SK-N-SH treated with all-trans-retinoic acid at 6 μM for 48 hours (cell line): ENCODE measurements at places on chromosomes 7 and 10.
A peak's percentile ranks its signal among the peaks of the same experiment; 100 is the strongest.

GRCh38 chr10:91339729-91340128 is 70.4 kb upstream of the HECTD2 start:
- ATAC-seq, result no peak

- no peak for ATAC-seq
Observed at GRCh38 chr7:106595922-106596321, 65.0 kb downstream of the CCDC71L start.

DNA sequence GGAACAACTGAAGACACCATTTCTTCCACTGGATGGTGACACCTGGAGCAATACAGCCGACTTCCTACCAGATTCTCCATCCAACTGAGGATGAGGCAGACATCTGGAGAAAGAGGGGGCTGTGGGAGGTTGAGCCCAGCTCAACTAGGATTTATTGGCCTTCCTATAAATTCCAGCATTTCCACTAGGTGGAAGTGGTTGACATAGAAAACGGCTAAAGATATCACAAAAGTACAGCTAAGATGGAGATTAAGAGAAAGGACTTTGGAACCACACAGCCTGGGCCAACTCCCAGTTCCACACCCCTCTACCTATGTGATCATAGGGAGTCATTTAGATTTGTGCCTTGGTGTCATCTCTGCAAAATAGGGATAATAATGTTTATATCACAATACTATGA is 61.3 kb upstream of the CAV2 start:
- peak; percentile 37 for ATAC-seq

DNA sequence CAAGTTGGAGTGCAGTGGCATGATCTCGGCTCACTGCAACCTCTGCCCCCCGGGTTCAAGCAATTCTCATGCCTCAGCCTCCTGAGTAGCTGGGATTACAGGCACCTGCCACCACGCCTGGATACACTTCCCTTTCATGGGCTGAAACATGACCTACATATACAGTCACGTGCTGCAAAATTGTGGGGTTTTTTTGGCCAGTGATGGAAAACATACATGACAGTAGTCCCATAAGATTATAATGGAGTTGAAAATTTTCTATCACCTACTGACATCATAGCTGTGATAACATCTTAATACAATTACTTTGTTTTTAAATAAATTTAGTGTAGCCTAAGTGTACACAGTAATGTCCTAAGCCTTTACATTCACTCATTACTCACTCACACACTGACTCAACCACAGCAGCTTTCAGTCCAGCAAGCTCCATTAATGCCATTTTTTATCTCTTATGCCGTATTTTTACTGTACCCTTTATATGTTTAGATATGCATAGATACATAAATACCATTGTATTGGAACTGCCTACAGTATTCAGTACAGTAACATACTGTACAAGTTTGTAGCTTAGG is 79.9 kb upstream of the TMEM196 start:
- no peak for ATAC-seq

GRCh38 chr7:116692401-116693308 is 20.7 kb downstream of the MET start:
- peak; percentile 11; the same call in 1 of the 3 replicates for ATAC-seq

DNA sequence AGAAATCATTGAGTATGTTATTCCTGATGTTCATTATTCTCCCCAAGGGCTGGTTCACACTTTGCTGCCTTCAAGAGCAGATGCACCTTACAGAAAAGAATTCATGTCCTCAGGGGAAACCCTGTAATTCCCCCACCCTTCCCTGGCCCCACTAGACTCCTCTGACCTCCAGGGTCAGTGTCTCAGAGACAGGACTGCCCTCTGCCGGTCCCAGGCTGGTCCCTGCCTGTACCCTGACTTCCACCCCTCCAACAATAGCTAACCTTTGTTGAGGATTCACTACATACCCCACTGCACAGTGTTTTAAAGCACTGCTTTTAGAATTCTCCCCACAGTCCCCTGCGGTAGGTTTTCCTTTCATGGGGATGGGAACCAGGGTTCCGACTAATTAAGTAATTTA is 4.4 kb upstream of the SEPHS1 start:
- ATAC-seq, result no peak

DNA sequence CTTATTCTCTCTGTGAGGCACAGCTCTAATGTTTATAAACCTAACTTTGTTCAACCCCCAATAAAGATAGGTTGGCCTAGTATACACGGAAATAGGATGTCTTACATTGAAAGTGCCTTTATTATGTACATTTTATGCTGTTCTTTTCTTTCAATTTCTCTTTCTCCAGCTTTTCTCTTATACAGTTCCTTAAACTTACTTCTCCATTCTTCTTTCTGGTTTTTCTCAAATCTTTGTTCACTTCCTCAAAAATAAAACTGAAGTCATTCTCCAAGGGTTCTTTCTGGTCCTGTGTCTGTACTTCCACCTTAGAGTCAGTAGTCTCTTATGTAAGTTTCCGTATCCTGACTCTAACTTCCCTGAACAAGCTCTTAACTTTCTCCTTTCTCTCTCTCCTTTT is 29.2 kb upstream of the NAMPT start:
- ATAC-seq, result no peak

DNA sequence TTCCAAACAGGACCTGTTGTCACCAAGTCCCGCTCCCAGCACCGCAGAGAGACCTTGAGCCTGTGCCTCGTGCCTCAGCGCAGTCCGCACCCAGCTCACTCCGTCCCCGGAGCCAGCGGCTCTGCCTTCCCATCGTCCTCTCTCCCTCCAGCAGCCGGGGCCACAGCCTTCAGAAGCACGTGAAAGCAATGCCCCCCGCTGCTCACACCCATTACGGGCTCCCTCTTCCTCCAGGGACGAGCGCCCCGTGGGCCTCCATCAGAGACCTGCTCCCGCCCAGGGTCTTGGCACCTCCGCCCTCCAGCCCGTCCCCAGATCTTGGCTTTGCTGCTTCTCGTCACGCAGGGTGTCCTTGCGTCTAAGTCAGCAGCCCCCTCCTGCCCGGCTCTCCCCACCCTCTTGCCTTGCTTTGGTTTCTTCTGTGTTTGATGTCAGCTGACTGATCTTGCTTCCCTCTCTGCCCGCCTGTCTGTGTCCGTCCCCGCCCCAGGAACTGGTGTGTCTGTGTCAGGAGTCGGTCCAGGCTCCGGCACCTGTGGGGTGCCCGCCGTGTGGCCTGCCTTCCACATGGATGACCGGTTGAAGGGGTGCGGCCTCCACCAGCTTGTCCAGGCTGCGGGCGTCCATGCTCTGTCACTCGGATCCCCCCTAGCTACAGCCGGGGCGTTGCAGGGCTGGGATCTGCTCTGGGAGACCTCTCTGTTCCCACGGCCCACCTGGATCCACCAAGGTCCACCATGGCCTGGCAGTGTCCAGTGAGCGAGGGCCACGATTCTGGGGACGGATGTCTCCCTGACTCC is 61.9 kb downstream of the FOXL3 start:
- ATAC-seq, result no peak

GRCh38 chr10:4046030-4046429 is 261.0 kb upstream of the KLF6 start:
- ATAC-seq, result no peak

- no peak for ATAC-seq
Observed at GRCh38 chr10:13483951-13484350, 44.9 kb downstream of the BEND7 start.

DNA sequence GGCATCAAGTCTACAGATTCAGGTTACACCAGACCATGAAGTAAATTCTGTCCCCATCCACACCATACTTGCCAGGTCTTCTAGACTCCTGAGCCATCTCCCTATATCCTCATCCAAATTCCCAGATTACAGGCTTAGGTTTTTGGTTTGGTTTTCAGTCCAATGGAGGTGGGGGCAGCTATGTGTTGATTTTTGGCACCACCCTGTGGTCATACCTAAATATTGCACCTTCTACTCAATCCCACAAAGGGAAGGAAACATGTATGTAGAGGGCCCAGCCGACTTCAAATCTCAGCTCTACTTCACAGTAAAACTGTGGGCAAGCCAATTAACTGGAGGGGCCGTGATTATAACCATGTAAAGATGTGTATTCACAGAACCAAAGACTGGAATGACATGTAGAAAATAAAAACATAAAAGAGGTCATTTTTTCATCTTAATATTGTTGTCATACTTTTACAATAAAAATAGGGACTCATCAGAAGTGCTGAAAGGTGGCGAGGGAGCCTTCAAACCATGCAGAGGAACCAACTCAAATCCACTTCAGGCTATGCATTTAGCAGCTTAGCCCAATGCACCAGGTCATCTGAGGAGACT is 19.8 kb downstream of the ERCC6 start:
- peak; percentile 91 for ATAC-seq

DNA sequence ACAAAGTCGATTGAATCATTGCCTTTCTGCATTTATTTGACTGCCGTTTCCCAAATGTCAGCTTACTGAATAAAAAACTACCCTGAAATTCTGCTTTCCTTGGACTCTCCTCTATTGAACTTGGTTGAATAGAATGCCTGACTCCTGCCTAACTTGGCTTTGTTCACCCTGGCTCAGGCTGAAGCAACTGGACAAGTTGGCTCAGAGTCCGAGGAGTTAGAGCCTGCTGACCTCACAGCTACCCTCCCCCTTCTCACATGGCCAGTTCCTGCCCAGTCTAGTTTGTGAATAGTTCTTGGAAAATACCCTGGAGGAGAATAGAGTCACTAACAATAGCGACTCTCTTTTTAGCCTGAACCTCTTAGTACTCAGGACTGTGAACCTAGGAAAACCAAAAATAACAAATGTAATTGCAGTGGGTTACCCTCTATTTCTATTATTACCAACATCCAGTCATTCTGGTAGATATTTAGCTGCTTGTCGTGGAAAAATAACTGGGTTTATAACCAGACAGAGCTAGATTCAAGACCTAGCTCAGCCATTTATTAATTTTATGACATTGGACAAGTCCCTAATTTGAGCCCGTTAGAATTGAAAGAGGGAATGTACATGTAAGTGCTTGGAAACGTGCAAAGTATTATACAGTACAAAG is 17.3 kb upstream of the NRBF2 start:
- ATAC-seq, result no peak

GRCh38 chr7:45240273-45240771 is 82.7 kb downstream of the RAMP3 start:
- ATAC-seq, result no peak

GRCh38 chr7:80681272-80681885 is 42.9 kb downstream of the CD36 start:
- peak; percentile 99 for ATAC-seq

GRCh38 chr7:32381024-32381601 is 109.1 kb downstream of the LSM5 start:
- no peak for ATAC-seq

- ATAC-seq, result peak; percentile 91
Observed at GRCh38 chr7:41705109-41705901, 2.4 kb upstream of the INHBA start.

DNA sequence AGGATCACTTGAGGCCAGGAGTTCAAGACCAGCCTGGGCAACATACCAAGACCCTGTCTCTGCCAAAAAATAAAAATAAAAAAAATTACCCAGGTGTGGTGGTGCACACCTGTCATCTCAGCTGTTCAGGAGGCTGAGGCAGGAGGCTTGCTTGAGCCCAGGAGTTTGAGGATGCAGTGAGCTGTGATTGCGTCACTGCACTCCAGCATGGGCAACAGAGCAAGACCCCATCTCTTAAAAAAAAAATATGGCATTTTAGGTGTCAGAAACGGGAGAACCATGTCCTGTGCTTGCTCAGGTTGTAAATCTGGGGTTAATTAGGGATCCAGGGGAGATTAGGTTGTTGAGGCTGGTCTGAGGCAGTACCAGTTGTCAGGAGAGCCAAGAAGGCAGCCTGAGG is 64.9 kb downstream of the GTF2IRD1 start:
- no peak for ATAC-seq

DNA sequence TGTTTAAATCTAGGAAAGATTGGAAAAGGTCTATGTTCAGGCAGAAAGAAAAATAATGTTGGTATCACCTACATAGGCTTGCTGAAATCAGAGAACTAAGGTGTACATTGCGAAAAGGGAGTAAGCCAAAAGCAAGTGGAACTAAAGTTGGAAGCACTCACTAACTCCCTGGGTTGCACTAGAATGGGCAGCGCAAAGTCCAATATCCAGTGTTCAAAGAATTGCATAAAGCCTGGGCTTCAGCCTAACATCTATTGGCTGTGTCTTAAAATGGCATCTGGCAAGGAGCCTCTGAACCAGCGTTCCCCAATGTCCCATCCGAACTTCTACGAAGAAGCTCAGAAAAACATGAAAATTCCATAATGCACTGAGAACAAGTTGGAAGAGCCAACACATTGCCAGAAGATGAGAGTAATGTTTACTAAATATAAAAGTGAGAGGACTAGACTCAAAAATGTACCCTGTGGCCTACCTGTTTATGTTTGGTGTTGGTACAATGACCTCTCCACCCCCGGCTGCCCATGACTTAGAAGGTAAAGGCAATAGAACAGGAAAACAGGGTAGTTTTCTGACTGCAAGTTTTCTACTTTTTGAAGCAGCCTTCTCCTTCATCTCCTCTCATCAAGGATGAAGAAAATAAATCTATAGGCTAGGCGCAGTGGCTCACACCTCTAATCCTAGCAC is 275.9 kb upstream of the GHITM start:
- ATAC-seq, result no peak

DNA sequence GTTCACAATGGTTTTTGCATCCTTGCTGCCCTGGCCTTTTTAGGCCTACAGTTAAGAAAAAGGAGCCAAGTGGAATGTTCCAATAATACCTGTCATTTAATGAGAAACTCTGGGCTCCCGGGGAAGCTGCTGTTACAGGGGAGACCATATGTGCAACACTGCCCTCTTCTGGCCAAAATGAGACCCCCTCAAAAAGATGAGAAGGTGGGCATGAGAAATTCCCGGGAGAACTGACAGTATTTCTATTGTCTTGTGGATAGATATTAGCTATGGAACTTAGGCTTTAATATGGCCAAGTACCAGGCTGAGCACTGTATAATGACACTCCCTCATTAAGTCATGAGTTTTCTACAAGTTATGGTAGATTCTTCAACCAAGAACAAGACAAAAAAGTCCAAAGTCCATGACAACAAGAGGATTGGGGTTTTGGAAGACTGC is 99.4 kb downstream of the CCDC3 start:
- ATAC-seq, result peak; percentile 86

- peak; percentile 9; the same call in 1 of the 3 replicates for ATAC-seq
Observed at GRCh38 chr10:79286318-79286951, 60.8 kb upstream of the PPIF start.

GRCh38 chr10:45418417-45418848 is 44.4 kb downstream of the ALOX5 start:
- ATAC-seq, result no peak

DNA sequence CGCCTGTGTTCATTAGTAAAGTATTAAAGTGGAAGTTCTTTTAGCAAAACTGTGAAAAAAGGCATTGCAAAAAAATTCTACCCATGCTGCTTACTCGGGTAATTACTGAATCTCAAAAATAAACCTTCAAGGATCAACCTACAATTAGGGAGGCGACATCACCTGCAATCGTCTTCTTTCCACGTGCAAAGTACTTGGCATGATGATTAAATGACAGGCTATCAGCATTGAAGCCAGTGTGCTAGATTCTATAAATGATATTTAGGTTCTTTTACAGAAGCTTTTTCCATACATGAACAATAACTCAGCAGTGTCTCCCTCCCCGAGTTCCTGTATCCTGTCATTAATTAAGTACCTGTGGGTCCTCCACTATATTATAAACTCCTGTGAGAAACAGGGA is 105.8 kb downstream of the SFMBT2 start:
- ATAC-seq, result no peak
